ENCODE measurements at places on chromosomes 3 and 15.

DNA sequence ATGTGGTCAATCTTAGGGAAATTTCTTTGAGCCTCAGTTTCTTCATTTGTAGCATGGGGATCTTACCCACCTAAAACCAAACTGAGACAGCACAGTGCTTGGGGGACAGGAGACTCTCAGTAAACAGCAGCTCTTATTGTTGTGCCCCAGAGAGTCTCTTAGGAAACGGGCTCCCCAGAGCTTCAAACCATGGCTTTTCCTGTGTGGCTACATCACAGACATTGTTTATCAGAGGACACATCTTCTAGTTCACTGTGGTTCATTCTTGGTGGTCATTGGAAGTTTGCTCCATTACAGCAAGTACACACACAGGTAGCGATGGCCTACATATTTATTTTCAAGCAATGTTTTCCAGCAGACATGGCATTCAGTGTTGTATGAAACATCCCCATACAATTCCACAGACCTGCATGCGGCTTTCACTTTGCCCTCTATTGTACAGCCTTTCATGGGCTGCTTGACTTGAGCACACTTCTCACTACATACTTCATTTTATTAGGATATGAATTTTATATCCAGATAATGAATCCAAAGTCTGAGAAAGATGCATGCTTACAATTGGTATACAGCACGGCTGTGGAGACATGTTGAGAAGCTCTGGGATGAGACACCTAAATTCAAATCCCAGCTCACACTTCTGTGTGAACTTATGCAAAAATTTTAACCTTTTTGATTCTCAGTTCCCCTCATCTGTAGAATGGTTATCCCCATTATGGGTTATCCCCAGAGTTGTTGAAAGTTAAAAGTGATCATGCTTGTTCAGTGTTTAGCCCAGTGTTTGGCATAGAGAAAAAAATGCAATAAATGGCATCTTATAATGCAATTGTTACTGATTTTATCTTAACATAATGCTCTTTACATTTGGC, 84.8 kb upstream of the ICE2 start:
- DNase-seq, result no peak

- no peak for DNase-seq
Observed at GRCh38 chr15:90161950-90162361, 39.2 kb upstream of the SEMA4B start.

GRCh38 chr3:175111036-175111435, 251.9 kb downstream of the NAALADL2 start:
- peak; percentile 23 for DNase-seq

DNA sequence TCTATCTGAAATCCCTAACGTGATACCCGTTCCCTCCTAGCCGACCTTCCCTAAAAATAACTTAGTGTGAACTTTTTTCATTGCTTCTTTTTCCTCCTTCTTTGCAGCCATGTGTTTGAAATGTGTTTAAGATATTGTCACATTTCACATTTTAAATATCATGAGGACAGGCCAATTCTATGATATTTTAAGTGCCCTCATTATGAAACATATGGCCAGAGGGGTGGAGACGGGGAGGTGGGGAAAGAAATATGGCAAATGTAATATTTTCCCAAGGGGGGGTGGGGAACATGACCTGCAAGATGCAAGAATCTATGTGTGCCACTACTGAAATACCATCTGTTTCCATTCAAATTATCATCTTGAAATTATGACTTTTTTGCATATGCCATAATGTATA, 1039.2 kb downstream of the AGBL1 start:
- no peak for DNase-seq

- peak; percentile 81 for DNase-seq
Observed at GRCh38 chr15:98800437-98801233, 152.3 kb downstream of the IGF1R start.

DNA sequence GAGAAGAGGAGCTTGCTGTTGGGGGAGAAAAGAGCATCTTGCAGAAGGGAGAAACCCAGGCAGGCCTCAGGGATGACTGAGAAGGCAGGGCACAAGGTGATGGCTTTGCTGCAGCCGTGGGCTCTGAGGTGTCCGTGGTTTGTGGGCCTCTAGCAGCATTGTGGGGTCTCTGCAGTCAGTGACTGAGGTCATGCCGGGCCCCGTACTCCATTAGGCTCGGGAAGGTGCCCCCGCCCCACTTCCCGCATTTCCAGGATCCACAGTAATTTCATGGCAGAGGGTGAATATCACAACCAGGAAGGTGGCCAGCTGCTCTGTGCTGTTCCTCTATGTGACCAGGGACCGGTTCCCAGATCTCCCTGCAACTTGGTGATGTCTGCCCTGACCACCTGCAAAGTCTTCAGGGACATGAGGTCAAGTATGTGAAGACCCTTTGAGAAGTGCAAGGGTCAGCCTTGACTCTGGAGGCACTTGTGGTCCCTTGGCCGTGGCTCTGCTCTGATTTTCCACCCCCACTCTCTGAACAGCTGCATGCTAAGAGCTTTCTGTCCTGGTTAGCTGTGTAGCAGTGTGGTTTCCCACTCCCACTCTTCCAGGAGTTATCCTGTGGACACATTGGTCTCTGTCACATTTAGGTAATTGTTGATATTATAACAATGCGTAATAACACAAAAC, 3.6 kb downstream of the KLF13 start:
- no peak for DNase-seq
